Amniotic stem cell (primary cell): ENCODE measurements at places on chromosomes 13 and 19.

- DNase-seq, result no peak
Measured at GRCh38 chr13:113784645-113785024, 25.6 kb downstream of the TMEM255B start.

GRCh38 chr19:8611877-8612806 lies 1.6 kb upstream of the ADAMTS10 start:
- DNase-seq, result no peak

DNA sequence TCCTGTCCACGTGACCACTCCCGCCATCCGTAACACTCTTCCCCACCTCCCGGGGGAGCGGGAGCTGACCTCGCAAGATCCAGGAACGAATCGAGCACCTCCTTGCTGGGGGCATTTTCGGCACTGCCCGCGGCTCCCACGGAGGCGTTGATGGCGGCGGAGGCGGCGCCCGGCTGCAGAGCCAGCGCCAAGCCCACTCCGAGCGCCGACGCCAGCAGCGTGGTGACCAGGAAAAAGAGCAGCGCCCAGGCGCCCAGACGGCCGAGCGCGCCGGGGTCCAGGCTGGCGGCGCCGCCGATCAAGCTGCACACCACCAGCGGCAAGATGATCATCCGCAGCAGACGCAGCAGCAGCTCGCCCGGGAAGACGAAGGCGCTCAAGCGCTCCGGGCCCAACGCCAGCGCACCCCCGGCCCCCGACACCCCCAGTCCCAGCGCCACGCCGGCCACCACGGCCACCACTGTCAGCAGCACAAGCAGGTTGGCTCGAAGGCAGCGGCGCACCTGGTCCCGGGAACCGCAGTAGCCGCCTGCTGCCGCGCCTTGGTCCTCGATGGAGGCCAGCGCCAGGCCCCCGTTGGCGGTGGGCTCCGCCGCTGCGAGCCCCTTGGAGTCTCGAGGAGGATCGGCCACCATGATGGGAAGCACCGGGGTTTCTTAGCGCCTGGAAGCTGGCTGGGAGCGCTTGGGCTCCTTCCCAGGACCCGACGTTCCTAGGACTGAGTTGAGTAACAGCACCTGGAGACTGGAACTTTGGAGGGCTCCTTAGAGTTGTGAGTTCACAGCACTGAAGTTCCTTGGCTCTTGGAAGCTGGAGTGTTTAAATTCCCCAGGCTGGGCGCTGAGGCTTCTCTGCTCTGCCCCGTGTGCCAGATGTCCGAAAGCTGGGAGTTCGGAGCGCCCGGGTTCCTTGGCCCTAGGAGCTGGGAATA lies 798 bp downstream of the SLC1A5 start:
- DNase-seq, result no peak

- no peak for DNase-seq
Measured at GRCh38 chr13:20185366-20186056, 7.2 kb downstream of the GJB2 start.

DNA sequence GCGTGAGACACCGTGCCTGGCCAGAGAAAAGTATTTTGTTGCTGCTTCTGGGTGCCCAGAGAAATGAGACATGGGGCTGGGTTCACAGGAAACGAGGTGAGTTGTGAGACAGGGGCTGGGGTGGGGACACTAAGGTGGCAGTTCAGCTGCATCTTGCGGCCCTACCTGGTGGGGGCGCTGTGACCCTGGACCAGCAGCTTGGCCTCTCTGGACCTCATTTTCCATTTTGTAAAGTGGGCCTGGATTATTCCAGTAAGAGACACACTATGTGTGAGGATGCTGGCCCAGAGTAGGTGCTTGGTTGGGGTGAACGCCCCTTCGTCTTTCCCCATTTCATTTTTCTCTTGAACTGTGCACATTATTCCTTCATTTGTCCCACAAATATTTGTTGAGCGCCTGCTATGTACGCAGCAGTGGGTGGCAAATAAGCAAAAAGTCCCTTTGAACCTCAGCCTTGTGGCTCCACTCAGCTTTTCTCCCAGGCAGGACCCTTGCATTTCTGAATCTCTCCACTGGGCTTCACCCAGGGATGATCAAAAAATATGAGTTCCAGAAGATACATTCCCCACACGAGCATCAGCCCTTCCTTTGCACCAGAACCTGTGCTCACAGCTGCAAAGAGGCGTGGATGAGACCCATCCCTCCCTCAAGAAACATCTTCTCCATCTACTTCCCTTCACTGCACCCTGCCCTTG lies 26.6 kb upstream of the OR10H1 start:
- DNase-seq, result no peak

- DNase-seq, result no peak
Measured at GRCh38 chr13:48656608-48657007, 2.9 kb downstream of the CYSLTR2 start.

- no peak for DNase-seq
Measured at GRCh38 chr13:40777809-40778175, 6.8 kb upstream of the MRPS31 start.
